ENCODE measurements at places on chromosomes 1 and 21.

DNA sequence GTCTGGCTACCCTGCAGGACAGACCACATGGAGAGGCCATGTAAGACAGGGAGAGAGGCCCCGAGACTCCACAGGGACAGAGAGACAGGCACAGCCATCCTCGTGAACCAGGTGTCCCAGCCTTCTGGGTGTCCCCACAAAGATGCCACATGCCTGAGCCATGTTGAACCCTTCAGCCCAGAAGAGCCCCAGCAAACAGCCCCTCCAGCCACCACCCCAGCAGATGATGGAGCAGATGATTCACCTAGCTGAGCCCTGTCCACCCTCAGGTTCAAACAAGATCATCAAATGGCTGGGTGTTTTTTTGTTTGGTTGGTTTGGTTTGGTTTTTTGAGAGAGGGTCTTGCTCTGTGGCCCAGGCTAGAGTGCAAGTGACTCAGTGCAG, 78.7 kb downstream of the DHRS3 start:
- DNase-seq: no peak

- DNase-seq: no peak
These were observed 20.4 kb upstream of the FOXO6 start for GRCh38 chr1:41340655-41341364.

DNA sequence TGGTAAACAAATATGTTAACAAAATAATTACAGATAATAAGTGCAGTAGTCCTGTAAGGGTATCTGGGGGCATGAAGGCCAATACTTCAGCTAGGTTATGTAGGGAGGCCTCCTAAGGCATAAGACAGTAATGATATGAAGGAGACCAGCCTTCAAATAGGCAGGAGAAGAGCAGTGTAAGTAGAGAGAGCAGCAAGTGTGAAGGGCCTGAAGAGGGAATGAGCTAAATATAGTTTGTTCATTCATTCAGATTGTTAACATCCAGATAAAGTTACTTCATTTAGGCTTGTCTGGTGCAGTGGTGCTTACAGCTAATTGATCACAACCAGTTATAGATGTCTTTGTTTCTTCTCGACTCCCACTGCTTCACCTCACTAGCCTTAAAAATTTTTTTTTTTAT, 71.1 kb downstream of the EPB41 start:
- DNase-seq: no peak

DNA sequence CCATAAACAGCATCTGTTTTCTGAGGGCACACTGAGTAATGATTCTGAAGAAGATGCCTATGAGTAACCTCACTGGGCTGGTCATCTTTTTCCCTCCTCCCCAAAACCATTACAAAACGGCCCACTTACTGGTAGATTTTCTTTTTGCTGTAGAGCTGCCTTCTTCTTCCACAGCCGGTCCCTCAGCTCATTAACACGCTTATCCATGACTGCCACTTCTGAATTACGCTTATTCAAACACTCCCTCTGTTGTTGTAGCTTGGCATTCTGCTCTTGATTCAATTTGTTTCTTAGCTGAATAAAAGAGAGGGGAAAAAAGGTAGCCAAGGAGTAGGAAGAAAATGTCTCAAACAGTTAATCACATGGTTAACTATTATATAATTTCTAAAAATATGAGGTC, 43.1 kb downstream of the TP53BP2 start:
- DNase-seq: no peak

DNA sequence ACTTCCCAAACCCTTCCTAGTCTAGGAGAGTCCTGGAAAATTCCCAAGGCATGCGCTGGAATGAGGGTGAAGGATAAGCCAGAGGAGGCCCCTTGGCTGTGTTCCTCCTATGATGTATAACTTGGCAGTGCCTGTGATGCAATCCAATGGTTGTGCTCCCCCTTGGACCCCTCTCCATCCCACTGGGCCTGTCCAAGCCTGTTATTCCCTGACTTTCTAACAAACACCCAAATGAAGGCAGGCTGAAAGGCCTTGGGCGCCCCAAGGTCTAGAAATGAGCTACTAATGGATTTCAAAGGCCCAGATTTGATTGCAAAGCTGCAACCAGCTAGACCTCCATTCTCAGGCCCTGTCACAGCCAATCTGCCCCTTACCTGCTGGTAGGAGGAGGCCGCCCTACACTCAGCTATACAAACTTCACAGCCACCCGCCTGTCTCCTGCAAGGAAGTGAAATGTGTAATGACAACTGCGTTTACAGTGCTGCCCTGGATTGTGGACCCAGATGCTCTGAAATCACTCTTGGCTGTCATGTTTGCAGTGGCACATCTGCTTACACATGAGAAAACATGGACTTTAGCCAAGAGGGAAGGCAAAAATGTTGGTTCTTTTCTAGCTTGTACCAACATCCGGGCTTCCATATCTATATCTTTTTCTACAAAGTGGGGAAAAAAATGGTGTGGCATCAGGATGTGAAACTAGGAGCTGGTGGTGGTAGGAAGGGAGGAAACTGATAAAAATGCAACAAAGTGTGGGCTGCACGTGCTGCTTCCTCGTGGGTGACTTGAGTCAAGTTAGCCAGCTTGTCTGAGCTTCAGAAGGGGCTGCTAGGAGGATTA, 130.4 kb downstream of the TRABD2B start:
- DNase-seq: no peak

GRCh38 chr1:206674745-206675175, 9.9 kb upstream of the MAPKAPK2 start:
- DNase-seq: no peak

- DNase-seq: no peak
These were observed 35.8 kb downstream of the RIPK4 start for GRCh38 chr21:41731081-41731480.

GRCh38 chr1:59081795-59082194, 215.1 kb upstream of the FGGY start:
- DNase-seq: no peak

GRCh38 chr1:3642919-3643675, 6.8 kb downstream of the WRAP73 start:
- DNase-seq: peak; percentile 54

DNA sequence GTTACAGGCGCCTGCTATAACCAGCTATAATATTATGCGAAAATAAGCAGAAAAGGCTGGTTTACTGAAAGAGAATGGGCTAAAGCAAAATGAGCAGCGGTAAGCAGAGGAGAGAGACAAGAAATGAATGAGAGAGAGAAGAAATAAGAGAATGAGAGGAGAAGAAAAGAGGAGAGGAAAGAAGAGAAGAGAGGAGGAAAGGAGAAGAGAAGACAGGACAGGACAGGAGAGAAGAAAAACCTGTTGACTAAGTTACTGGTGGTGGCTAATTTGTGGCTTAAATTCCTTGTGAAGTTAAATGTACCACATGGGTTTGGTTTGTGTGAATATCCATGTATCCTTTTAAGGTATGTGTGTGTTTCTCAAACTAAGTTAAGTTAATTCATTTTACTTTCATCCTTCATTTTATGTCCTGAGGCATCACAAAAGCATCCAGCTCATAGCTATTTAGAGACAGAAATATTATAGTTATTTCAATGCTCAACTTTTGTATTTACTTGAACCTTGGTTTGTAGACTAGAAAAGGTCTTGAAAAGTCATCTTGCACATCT, 3.1 kb upstream of the DDR2 start:
- DNase-seq: no peak

Data from spleen (tissue), 13 donors.